NCI-H526 (cell line): ENCODE measurements at places on chromosomes 1 and 21.

DNA sequence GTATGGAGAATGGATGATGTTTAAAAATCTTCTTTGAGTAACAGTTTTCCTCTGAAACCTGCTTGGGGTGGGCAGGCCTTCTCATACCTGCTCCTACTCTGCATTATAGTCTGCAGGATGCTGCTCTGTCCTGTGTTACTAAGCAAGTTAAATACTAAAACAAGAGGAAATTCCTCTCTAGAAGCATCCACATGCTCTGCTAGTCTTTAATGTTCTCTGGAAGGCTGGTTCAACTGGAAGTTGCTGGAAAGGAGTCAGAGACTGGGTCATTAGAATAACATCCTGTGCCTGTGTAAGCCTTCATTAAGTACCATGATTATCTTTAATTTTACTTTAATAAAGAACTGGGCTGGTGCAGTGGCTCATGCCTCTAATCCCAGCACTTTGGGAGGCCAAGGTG is 5.8 kb downstream of the SELP start:
- DNase-seq: no peak

- DNase-seq: no peak
These were observed 5.9 kb downstream of the LRRC8B start for GRCh38 chr1:89530444-89531089.

- DNase-seq: no peak
These were observed 21.8 kb downstream of the FCRL3 start for GRCh38 chr1:157678721-157679120.

- no peak for DNase-seq
These were observed 26.5 kb downstream of the SFT2D2 start for GRCh38 chr1:168252204-168252733.

DNA sequence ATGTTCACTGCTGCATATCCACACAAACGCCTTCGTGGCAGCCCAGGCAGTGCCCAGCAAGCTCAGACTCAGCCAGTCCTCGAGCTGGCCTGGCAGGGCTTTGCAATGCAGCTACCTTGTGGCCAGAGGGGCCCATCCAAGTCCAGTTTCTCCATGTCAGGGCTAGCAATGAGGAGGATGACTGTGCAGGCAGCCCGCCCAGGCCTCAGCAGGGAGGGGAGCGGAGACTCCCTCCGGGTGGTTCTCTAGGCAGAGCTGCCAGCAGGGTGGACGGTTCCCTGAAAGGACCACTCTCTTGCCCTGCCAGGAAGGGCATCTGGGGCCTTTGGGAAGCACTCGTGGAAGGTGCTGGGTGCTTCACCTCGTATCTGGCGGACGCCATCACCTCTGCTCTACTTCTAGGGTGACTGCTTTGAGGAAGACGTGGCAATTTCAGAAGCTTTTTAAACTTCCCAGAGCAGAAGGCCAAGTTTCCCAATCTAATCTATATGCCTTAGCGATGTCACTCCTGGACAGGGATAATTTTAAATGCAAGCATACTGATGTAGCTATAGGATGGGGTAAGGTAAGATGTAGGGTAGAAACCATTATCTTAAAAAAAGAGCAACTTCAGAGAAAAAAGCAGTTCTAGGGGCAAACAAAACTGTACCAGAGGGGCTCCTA is 56.2 kb downstream of the RUNX1 start:
- DNase-seq: no peak

DNA sequence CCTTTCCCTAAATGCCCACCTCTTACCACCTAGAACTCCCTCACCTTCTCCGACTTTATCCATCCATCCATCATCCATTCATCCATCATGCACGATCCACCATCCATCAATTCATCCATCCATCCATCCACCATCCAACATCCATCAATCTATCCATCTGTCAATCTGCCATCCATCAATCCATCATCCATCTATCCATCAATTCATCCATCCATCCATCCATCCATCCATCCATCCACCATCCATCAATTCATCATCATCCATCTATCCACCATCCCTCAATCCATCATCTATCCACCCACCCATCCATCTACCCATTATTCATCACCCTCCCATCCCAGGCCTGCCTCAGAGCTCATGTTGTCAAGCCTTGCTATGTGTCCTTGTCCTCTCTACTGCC is 34.5 kb downstream of the WNT3A start:
- DNase-seq: no peak

GRCh38 chr1:226410958-226411357 is 3.1 kb upstream of the PARP1 start:
- DNase-seq: no peak

- DNase-seq: no peak
These were observed 78.4 kb downstream of the PEX14 start for GRCh38 chr1:10553118-10553517.

DNA sequence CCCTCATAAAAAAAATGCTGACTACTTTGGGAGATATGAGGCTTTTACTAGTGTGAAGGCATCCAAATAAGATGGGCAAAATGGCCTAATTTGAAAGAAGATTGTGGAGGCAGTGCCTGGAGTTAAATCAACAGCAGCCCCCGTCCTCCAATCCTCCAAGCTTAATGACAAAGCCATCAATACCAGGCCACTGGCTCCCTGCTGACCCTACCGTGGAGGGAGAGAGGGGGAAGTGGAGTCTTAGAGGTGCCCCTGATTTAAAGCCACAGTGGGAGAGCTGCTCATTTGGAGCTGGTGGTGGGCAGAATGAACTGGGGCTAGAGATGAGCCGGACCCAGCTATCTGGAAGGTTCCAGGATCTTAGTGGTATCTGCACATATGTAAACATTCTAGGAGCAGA is 24.3 kb upstream of the KNCN start:
- DNase-seq: no peak
